ENCODE measurements at places on chromosomes 6 and 20. TPM values are rescaled to one million over a fixed set of nuclear protein-coding genes. Genes with fewer than 3 reads are reported as not detected.

The TCP11 gene
- polyA plus RNA-seq: not detected

The SLC17A2 gene
- polyA plus RNA-seq: not detected

The CST2 gene
- not detected for polyA plus RNA-seq

The ZNF334 gene
- not detected for polyA plus RNA-seq

The ATP6V1G2 gene
- polyA plus RNA-seq: not detected

The C6orf163 gene
- 0.65 TPM for polyA plus RNA-seq

The MANEA gene
- 4.3 TPM for polyA plus RNA-seq

The TMEM170B gene
- 0.32 TPM for polyA plus RNA-seq

The SNAI1 gene
- 1.8 TPM for polyA plus RNA-seq

Measured in naive B cell (primary cell).